ENCODE measurements at places on chromosomes 16 and 17.

DNA sequence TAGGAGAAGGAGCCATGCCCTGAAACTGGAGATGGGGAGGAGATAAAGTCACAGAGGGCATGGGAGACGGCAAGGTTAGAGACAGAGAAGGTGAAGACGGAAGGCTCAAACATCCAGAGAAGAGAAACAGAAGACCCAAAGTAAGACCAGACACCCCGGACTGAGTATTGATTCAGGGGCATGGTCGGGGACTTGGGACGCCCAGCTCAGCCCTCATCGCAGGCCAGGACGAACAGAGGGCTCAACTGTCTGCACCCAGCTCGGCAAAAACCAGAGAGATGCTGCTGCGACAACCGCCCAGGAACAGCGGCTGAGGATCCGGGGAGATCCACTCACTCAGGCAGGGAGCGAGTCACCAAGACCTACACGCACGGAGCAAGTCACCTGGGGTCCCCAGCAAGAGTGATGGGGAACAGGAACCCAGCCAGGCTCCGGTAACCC lies 999 bp downstream of the XYLT1 start:
- no peak for DNase-seq

DNA sequence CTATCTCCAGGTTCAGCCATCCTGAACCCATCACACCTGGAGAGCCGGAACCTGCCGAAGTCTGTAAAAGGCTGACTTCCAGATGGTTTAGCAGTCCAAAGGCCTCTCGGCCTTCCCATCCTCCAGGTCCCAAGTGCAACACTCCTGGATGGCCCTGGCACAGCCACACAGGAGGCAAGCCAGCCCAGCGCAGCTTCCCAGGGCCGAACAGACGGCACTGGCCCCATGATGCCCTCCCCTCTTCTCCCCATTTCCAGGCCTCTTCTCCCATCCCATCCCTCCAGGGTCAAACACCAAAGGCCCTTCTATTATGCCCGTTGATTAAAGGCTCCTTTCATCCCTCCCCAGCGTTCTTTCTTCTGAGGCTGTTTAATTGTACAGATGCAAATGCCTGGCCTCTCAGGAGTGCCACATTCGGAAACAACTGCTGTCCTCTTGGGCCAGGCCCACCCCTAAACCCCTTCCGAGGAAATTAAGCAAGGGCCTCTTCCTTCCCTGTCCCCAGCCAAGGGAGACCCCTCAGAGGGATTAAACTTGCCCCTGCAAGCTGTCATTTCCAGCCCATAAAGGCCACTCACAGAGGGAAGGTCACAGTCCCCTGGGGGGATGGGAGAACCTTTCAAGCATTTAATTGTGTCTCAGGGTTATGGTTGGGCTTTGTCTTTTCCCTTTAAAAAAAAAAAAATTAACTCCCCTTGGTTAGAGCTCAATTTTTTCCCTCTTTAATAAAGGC lies 30.8 kb downstream of the AXIN2 start:
- DNase-seq, result no peak

- DNase-seq, result no peak
Observed at GRCh38 chr17:2854143-2855055, 58.2 kb downstream of the RAP1GAP2 start.

- DNase-seq, result no peak
Observed at GRCh38 chr16:86362155-86362849, 148.0 kb upstream of the FOXF1 start.

DNA sequence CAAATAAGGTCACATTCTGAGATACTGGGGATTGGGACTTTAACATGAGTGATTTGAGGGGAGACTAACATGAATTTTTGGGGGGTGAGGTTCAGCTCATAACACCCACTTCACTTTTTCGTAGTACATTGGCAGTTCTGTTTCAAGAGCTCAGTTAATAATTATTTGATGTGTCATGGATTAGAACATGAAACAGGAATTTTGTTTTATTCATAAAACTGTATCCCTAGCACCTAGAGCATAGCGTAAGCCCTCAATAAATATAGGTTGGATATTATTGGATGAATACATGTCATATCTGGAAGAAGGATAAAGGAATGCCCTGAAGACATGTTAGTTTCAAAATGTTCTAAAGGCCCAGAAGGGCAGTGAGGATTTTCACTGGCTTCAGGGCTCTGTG lies 119.8 kb downstream of the PRKCA start:
- DNase-seq, result no peak

DNA sequence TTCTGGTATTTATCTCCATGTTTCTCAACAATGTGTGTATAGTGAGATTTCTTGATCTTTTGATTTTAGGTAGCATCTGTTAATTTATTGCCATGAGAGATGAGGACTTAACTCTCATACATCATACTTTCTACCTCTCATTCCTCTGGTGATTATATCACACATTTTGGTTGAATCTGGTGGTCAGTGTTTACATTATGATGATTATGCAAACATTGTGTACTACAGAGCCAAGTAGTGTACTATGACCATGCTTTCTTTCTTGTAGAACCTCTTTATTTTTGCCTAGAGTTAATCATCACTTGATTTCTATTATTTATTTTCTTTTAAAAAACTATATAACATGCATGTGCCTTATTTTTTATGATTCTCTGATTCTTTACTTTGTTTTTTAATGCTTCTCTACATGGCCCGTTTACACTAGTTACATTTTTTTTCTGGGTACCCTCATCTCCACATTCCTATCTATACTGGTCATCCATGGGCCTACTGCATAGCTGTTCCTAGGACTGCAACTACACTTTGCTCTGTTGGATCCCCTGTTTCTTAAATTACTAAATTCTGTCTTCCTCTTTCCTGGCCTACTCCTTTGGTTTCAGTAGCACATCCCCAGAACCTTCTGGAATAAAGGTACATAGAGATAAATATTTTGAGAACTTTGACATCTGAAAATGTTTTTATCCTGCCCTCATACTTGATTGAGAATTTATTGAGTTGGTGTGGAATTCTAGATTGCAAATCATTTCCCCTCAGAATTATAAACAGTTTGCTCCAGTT lies 63.0 kb upstream of the LRRC37A3 start:
- no peak for DNase-seq

GRCh38 chr17:33925649-33926048 lies 329.4 kb upstream of the CCL2 start:
- DNase-seq, result no peak

- DNase-seq, result no peak
Observed at GRCh38 chr17:79623786-79624717, 13.2 kb upstream of the RBFOX3 start.

DNA sequence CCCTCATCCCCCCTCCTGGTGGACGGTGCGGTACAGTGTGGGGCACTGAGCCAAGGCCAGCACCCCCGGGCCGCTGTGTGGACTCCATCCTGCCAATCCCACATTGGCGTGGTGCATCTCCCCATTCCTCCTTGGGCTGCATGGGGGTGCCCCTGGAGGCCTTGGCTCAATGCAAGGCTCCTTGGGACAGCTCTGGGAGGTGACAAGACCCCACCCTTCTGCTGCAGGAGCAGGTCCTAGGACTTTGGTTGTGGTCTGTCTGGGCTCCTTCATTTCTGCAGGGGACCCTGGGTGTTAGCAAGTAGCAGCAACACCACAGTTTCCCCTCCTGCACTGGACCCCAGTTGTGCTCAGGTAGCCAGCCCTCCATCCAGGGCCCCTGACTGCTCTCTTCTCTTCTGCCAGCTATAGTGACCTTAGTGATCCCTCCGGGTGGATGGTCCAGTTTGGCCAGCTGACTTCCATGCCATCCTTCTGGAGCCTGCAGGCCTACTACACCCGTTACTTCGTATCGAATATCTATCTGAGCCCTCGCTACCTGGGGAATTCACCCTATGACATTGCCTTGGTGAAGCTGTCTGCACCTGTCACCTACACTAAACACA lies 1.3 kb downstream of the PRSS21 start:
- no peak for DNase-seq

DNA sequence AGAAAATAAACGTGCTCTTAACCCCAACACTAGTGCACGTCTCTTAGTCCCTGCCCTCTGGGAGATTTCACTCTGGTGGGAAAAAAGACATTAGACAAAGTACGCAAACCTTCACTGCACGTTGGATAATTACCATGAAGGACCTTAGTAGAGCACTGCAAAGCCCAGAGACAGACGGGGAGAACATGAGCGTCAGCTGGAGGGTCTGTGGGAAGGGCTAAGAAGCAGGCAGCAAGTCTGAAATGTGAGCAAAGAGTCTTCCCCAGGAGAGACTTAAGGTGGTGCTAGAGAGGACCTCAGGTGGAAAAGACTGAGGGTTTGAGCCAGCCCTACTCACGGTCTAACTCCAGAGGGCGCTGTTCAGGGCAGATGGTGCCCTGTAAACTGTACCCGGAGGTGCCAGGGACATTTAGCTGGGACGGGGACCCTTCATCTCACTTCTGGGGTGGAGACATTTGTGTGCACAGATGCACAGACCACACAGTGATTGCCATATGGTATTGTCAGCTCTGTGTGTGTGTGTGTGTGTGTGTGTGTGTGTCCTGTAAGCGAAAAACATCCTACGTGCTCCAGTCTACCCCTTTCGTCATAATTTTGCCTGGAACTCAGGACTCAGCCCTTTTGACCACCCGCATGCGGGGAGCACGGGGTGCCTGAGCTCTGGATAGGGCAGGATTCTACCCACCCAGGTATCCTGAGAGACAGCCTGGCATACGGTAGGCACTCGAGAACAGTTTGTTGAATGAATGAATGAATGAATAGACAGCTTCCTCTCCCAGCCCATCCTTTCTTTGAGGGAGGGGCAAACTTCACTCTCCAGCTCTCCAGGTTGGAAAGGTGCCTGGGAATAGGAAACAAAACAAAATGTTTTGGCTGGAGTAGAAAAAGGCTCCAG lies 10.1 kb upstream of the STAC2 start:
- no peak for DNase-seq
